ENCODE measurements at places on chromosomes 7 and 10.

DNA sequence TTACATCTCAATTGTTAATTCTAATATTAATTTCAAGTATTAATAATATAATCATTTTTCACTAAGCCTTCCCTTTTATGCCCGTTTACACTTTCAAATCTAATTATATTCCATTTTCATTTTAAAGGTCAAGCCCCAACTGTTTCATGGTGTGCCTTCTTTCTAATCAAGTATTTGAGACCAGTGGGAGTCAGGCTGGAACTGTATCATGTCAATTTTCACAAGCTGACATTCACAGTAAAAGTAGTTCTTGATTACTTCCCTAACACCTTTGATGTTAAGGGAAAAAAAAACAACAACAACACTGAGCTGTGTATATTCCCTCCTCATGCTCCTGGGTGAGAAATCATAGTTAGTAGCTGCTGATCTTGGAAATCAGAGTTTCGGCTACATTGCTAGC lies 38.1 kb downstream of the SFTPD start:
- DNase-seq, result no peak

- DNase-seq, result no peak
These were observed 16.3 kb upstream of the COL1A2 start for GRCh38 chr7:94378356-94378755.

GRCh38 chr7:920351-921070 lies 34.0 kb downstream of the ADAP1 start:
- DNase-seq, result no peak

- no peak for DNase-seq
These were observed 103.6 kb downstream of the ELMO1 start for GRCh38 chr7:37344886-37345579.

- peak; percentile 81 for DNase-seq
These were observed 172.7 kb downstream of the NEURL1 start for GRCh38 chr10:103666087-103666761.

DNA sequence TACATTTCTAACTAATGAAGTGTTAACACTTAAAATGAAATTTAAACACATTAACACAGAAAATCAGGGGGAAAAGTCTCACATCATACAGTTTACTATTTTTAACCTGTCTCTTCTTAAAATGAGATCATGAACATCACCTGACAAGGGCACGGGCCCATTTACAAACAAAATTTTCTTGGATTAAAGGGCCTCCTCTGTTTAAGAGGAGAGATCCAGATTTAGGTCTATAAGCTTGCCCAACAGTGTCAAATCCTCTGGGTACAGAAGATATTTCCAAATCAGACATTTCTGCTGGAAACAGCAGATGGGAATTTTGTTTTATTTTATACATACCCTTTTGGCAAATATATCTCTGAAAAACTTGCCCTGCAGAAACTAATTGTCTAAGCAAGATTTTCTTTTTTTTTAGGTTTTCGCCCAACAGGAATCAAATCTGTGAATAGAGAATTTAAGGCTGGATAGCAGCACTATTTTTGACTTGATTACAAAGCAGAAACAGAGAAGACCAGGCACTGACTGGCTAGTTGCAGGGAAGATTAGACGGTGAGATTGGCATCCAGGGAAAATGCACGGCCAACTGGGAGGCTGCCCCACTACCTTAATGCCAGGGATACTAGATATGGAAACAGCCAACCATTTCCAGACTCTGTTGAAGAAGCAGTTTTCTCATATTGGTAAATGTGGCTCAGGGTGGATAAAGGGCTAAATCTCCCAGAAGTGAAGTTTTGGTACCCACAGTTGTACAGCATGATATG lies 173.4 kb downstream of the LRRN3 start:
- DNase-seq, result no peak

GRCh38 chr7:117458977-117459583 lies 20.7 kb upstream of the CFTR start:
- peak; percentile 71 for DNase-seq

DNA sequence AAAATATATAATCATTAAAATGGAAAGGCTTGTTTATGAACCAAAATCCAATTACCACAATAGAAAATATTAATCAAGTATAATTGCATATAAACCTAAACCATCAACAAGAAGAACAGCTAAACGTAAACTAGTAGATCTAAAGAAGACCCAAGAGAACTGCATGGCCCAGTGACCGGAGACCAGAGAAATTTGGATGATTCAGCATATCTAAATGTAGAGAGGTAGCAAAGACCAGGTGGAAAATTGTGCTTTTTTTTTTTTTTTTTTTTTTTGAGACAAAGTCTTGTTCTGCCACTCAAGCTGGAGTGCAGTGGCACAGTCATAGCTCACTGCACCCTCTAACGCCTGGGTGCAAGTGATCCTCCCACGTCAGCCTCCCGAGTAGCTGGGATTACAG lies 207.2 kb upstream of the SEMA3E start:
- DNase-seq, result no peak

DNA sequence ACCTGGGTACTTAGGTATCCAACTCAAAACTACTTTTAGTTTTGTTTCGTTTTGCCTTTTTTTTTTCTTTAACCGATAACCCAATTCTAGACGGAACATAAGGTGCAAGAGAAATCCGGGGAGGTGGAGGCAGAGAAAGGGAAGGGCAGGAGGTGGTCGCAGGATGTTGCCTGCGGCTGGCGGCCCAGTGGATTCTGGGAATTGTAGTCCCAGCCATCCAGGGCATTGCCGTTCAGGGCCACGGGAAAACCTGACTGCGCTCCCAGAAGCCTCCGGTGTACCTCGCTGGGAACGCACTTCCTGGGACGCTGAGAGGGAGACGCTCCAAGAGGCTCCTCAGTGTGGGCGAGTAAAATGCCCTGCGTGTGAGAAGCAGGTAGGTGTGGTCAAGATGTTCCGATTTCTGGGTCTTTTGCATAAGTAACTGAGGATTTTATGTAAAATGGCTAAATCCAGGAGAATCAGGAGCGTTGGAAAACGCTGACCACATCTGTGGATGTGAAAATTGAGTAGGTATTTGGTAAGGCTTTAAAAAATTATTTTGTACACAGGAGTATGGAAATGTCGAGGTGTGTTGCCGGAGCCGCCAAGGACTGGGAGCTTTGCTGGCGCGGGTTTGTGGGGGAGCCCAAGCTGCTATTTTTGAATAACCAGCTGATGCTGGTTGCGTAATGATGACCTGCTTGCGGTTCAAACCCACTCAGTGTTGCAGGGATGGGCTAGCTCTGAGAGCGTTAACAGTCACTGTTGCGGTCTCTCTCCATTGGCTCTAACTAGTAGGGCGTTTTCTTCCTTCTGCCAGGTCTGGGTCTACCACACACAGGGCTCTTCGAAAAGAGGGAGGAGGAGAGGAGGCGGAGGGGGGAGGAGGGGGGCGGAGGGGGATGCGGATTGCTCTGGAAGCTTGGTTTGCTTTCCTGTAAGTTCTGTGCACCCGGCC lies at the start of gene CLDN12:
CLDN12 (plus strand) TSS at position 288 of the 940 bp plus-strand sequence. CDS start 9,216 bp downstream, outside the sequence.
- DNase-seq, result peak; percentile 99
